NCI-H1092 (cell line): ENCODE measurements at places on chromosomes 2 and 18.

DNA sequence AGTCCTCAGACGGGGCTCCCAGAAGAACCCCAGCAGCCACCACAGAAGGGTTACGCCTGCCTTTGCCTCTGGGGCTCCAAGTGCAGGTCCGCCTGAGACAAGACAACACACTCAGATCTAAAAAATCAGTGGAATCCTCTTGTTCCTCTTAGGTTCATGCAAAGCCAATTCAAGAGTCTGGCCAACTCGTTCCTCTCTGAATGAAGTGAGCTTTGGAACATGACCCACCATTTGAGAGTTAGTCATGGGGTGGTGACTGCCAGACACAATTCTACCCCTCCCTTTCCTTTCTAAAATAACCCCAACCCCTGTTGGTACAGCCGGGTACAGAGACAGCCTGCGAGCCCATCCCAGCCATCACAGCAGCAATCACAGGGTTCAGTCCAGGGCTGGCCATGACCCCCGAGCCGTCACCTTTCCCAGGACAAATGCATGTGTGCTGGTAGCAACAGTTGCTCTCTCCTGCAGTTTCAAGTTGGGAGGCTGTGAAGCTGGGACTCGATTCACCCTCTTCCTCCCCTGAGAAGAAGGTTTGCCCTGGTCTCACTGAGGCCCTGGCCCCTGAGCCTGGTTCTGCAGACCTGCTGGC is 183.1 kb upstream of the SH3BP4 start:
- DNase-seq = no peak

DNA sequence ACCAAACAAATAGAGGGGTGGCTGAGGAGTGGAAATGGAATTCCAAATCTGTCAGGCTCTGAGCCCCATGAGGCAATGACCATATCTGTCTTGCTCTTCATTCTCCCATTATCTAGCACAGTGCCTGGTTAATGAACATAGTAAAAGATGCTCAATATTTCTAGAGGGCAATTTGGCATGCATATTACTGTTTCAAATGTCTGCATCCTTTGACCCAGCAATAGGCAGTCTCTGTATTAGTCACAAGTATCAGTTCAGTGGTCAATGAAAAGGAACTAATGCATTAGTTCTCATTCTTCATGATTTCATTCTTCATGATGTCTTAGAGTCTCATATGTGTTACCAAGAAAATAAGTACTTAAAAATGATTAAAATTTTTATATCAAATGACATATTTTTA is 28.4 kb upstream of the MALL start:
- DNase-seq = no peak

- no peak for DNase-seq
These were observed 31.8 kb upstream of the KCNF1 start for GRCh38 chr2:10879624-10880585.

DNA sequence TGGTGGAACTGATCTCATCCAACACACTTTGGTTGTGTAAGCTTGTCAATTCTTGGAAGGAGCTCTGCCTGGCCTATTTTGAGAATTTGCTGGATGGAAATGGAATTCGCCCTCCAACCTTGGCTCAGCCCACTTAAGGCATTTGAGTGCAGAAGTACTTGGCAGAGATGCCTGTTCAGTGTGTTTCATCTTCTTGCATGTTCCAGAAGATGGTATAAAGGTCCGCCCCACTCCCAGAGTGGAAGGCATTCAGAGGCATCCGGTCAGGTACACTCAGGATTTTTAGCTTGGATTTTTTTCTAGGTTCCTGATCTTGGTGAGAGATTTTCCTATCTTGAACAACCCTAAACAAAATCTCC is 61.3 kb upstream of the TXNDC2 start:
- no peak for DNase-seq

GRCh38 chr2:54524226-54524991 is 68.3 kb downstream of the SPTBN1 start:
- no peak for DNase-seq

GRCh38 chr2:41736105-41736567 is 311.7 kb upstream of the PKDCC start:
- DNase-seq = no peak

DNA sequence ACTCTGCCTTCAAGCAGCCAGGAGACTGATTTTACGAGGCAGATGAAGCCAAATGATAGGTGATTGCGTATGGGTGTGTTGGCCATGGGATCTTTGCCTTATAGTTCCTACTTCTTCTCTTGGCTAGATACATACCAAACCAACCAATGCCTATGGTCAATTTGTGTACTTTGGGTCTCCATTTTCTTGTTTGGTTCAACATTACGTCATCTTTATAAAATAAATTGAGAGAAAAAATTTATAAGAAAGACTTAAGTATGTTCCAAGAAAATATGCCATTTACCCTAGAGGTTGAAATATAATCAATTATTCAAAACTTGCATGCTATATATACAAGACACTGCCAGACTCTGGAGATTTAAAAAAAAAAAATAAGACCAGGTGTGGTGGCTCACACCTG is 150.9 kb downstream of the SP3 start:
- no peak for DNase-seq

- no peak for DNase-seq
These were observed 55.9 kb downstream of the TTC21B start for GRCh38 chr2:165897726-165898125.

DNA sequence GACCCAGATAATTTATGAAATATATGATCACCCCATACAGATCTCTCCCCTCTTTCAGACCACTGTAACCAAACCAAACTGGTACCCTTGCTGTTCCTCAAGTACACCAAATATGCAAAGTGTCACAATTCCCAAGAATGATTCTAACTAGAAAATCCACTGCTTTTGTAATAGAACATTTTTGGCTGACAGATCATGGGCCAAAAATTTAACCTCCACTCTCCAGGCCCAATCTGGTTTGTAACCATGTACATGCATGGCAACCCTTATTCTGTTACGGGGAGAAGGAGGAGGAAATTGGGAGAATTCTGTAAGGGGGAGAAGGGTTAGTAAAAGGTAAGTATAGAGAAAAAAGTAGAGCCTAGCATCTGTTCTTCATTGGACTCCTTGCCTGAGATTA is 62.0 kb downstream of the IKZF2 start:
- DNase-seq = no peak

GRCh38 chr2:146004462-146004861 is 1484.5 kb upstream of the ZEB2 start:
- DNase-seq = no peak

- no peak for DNase-seq
These were observed 24.1 kb downstream of the TFPI start for GRCh38 chr2:187529977-187530721.
